Upper lobe of right lung (tissue), 1 donor: ENCODE measurements at places on chromosomes 1 and 21. TPM values are rescaled to one million over a fixed set of nuclear protein-coding genes. Genes with fewer than 3 reads are reported as not detected.

KHDC4 gene
- 40.1 TPM for total RNA-seq

KCNE2 gene
- 0.52 TPM for total RNA-seq

GJA9 gene
- not detected for total RNA-seq

NUDT17 gene
- total RNA-seq, result 1.8 TPM

C1QA gene
- total RNA-seq, result 521 TPM

VASH2 gene
- 1.9 TPM for total RNA-seq

CAPZA1 gene
- 123 TPM for total RNA-seq

FMO3 gene
- 22.7 TPM for total RNA-seq

ABCG1 gene
- total RNA-seq, result 62.6 TPM
